COR-L47 (cell line): ENCODE measurements at places on chromosomes 7 and 10.
A peak's percentile ranks its signal among the peaks of the same experiment; 100 is the strongest.

- DNase-seq, result no peak
Observed at GRCh38 chr10:12602521-12602920, 253.2 kb downstream of the CAMK1D start.

DNA sequence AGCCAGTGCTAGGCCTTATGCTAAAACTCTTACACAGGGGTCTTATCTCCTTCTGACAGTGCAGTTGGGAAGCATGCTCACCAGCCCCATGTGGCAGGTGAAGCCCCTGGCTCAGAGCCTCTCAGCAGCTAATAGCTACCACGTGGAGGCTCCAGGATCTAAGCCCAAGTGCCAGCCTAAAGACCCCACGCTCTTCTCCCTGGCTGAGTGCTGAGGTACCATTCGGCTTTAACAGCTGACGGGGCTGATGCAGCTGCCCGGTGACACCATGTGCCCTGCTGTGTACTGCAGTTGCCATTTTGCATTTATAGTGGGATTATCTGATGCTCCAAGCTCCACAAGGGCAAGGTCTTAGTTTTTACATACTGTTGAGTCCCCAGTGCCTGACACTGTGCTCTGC, 515.7 kb upstream of the GALNT17 start:
- no peak for DNase-seq

- no peak for DNase-seq
Observed at GRCh38 chr10:129715805-129716204, 248.3 kb downstream of the EBF3 start.

DNA sequence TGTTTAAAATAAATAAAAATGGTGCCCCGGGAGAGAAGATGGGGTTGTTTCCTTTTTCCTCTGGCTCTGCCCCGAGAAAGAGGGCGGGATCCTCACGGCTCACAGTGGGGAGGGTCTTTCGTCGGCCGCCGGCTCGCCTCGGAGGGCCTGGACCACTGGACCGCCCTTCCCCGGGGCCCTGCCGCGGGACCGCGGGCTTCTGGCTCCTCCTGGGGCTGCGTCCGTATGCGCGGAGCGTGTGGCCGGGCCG, 3.5 kb upstream of the IGF2BP3 start:
- DNase-seq, result no peak

GRCh38 chr7:153938451-153938850, 113.7 kb upstream of the DPP6 start:
- DNase-seq, result no peak

GRCh38 chr10:13536674-13537366, 8.0 kb upstream of the BEND7 start:
- DNase-seq, result peak; percentile 51

DNA sequence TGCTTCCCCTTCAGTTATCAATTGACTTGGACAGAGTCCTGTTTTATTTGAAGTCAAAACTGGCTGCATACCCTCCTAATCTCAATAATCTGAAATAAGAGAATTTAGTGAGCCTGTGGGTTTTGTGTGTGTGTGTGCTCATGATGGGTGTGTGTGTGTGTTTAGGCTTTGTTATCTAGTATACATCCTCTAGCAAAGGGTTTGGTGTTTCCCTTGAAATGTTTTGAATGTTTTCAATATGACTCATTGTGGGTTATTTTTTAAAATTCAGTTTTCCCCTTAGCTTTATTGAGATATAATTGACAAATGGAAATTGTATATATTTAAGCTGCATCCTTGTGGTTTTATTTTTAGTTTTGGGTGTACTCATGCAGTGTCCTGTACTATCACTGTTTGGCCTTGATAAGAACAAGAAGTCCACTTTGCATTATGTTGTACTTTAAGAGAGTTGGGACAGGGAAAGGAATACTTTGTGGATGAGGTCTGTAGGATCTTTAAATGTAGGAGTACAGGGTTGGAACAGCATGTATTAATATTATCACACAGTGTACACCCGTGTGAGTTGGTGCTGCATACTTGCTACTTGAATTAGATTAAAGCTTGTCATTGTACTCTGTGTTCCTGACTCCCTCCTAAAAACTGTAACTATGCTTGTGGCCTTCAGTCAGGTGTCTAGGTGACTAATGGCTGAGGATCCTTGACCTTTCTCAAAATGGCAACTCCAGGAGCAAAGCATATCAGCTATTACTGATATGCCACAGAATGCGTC, 58.3 kb downstream of the VCL start:
- no peak for DNase-seq

- DNase-seq, result no peak
Observed at GRCh38 chr10:43262397-43262901, 4.4 kb downstream of the RASGEF1A start.

DNA sequence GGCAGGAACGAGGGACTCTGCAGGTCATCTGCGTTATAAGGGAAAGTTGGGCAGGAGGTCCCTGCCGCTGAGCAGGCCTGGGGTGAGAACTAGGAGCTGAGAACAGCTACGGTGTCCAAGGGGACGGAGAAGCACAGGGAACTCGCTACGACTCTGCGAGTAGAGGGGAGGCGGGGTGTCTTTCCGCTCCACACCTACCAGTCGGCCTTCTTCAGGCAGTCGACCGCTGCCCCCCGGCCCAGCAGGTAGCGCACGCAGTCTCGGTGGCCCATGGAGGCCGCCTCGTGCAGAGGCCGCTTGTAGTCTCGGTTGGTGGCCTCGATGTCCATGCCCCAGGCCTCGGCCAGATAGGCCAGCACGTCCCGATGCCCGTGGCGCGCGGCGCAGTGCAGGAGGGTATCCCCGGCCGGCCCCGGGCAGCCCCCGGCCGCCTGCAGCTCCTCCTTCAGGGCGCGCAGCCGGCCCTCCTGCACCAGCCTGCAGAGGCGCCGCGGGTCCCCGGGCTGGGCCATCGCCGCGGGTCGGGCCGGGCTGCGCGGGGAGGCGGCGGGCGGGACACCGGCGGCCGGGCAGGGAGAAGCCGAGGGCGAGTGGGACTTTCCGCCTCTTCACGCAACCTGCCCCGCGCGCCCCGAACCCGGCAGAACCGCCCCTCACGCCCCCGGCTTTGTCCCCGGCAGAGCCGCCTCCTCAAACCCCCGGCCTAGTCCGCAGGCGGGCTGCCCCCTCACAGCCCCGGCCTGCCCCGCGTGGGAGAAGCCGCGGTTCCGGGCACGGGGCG, 660 bp downstream of the ANKRD16 start:
- peak; percentile 7 for DNase-seq

DNA sequence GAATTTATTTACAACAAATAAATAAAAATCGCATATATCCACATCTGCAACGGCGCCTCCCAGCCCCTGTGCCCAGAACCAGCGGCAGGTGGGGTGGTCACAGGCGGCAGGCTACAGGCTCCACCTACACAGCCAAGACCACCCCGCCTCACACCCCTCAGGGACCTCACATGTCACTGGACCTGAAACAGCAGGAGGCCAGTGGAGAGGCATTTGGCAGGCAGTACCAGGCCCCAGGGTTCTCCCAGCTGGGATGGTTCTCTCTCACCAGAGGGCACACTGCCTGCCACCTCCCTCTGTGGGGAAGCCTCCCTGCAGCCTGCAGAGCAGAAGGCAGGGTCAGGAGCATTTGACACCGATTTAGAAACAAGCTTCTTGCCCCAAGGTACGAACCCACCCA, 81.5 kb downstream of the MAD1L1 start:
- peak; percentile 19 for DNase-seq

DNA sequence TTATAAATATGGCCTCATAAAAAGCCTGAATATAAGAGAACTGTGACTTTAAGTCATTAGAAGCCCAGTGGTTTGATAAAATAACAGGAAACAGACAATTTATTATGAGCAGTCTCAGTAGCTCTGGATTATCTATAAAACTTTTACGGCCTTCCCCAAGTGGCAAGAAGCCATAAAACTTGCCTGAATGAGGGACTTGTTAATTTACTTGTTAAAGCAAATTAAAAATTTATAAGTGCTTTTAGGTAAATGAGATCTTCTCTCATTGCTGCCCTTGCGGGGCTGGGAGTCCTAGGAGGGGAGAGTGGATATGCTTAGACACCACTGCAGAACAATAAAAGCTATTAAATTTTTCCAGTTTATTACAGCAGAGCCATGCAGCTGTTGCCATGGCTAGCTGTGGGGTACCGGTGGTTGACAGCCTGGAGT, 499.9 kb downstream of the AUTS2 start:
- DNase-seq, result peak; percentile 50

DNA sequence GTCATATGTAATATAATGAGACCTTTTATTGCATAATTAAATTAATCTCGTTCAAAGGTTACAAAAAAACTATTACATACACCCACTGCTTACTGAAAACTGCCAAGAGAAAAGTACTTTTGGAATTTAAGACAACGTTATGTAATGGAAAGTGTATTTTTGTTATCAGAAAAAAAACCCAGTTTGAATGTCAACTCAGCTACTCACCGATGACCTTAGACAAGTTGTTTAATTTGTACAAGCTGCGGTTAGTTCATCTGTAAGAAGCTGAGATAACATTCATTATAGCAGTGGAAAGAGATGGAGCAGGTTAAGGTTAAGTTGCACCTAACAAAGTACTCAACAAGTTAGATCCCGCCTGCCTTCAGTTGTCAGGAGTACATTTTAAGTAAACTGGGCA, 1.1 kb downstream of the PSMA2 start:
- no peak for DNase-seq

GRCh38 chr10:75399461-75400162, 2.0 kb downstream of the ZNF503 start:
- peak; percentile 42 for DNase-seq

- DNase-seq, result no peak
Observed at GRCh38 chr10:91613411-91614187, 19.3 kb downstream of the PPP1R3C start.

DNA sequence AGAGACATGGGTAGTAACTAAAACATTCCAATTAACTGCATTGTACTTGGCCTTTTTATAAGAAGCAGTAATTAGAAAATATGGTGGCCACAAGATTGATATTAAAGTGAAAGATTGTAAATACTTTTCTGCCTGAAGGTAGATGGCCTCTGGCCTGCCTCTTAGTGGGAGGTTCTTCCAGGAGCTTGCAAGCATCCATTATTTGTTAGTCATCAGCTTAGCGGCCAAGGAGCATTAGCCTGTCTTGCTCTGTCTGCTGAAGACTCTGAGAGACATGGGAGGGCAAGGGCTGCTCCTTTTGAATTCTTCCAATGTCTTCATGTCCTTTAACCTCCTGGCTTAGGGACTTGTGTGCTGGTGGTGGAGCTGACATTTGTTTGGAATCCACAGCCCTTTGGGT, 80.4 kb downstream of the TCF7L2 start:
- DNase-seq, result no peak

GRCh38 chr10:119205894-119206602, 1.3 kb upstream of the GRK5 start:
- DNase-seq, result no peak

- peak; percentile 18 for DNase-seq
Observed at GRCh38 chr7:123916240-123916724, 8.8 kb upstream of the SPAM1 start.

- DNase-seq, result no peak
Observed at GRCh38 chr10:1398626-1399410, 338.5 kb downstream of the ADARB2 start.

DNA sequence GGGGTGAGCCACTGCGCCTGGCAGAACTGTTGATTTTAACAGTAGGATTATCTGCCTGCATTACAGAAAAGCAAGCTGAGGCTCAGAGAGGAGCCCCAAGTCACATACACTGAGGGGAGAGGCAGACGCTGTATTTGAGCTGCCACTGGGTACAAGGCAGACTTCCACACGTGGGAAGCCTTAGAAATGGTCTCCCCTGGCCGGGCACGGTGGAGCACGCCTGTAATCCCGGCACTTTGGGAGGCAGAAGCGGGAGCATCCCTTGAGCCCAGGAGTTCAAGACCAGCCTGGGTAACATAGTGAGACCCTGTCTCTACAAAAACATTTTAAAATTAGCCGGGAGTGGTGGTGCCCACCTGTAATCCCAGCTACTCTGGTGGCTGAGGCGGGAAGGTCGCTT, 902 bp upstream of the FZD9 start:
- DNase-seq, result no peak

DNA sequence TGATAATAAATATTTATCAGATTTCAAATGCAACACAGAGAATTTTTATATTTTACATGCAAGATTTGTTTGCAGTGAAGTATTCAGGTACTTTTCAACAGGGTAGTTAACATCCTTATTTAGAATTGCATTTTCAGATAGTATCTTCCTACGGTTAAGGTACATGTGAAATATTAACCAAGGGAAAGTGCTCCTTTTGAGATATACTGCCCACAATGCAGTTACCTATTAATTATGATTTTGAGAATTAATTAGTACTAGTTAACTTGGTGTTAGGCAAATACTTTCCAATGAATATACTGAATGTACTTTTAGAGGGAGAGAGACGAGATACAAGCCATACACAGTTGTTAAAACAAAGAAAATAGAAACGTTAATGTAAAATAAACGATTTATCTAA, 206.2 kb upstream of the YAE1 start:
- DNase-seq, result no peak

DNA sequence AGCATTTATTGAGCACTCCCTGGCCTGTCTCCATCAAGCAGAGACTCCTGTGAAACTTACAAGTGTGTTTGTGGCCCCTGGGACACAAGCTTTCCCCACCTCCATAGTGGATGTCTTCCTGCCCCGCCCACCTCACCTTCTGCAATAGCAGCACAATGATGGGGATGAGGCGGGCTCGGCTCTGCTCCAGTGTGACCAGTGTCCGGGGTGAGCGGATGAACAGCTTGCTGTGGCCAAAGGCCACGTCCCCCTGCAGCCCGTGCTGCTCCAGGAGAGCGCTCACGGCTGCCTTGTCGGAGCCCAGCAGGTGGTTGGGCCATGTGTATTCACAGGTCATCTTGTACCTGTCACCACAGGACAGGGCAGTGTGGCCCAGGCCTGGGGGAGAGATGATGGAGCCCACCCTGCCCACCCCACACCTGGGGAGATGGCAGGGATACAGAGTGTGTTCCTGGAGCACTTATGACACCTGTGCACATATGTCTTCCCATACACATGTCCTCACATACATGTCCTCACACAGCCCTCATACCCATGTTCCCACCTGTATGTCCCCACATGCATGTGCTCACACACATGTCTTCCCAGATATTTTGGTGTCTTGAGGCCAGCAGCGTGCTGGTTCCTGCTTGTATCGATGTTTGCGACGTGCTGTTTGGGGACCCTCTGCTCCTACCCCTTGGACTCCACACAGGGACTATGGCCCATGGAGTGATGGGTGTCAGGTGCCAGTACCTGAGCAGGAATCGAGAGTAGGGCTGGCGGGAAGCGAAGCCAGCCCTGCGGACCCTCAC, 12.7 kb downstream of the MYO1G start:
- no peak for DNase-seq

GRCh38 chr7:100465702-100466311, 1.7 kb upstream of the SPACDR start:
- peak; percentile 71 for DNase-seq

DNA sequence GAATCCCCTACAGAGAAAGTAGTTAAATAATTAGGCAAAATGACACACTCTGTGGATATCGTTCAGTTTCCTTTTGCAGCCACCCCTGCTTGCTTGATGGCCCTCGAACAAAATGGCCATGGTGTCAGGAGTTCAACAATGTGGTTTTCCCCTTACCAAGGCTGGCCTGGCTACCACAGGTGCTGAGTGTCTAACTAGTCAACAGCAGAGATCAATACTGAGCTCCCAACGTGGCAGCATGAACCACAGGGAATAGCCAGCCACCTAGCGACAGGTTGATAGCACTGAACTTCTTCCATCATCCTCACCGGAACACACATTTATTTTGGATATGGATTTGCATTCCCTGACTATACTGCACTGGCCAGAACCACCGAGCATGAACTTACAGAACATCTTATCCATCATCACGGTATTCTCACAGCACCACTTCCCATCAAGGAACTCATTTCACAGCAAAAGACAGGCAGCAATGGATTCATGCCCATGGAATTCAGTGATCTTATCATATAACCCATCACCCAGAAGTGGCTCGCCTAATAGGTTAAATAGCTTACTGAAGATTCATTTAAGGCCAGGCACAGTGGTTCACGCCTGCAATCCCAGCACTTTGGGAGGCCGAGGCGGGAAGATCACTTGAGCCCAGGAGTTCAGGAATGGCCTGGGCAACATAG, 6.3 kb downstream of the C10orf67 start:
- no peak for DNase-seq
